ENCODE measurements at places on chromosomes 13 and 19.

GRCh38 chr13:110424569-110425443 lies 117.7 kb downstream of the COL4A2 start:
- peaks cover 90% of the 10 kb centered on the region for H3K27me3 ChIP-seq
- H3K4me3 ChIP-seq, result no peak overlapping the region
- DNase-seq, result no peak
- no peak overlapping the region for H3K27ac ChIP-seq

DNA sequence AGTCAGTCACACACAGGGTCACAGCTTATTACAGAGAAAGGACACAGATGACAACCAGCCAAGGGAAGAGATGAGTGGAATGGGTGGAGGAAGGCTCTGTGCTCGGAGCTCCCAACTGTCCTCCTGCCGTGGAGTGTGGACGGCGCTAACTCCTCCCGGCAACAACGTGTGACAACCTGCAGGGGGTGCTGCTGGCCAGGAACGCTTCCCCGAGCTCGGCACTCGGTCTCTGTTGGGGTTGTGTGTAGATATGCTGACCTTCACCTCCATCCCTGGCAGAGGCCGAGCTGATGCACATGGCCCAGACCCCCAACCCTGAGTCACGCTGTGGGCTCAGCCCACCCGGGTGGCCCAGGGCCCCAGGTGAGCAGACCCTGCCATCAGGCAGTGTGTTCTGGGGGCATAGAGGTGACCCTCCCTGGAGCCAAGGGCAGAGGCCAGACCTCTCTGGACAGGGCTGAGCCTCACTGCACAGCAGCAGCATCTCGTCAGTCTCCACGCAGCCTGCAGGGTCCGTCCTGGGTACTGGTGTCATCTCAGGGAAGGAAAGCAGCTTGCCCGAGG lies 14.1 kb downstream of the ZNF444 start:
- no peaks in the 10 kb centered on the region for H3K27me3 ChIP-seq
- peaks cover 6% of the 10 kb centered on the region for H3K36me3 ChIP-seq
- no peak for DNase-seq
- no peak overlapping the region for H3K27ac ChIP-seq

DNA sequence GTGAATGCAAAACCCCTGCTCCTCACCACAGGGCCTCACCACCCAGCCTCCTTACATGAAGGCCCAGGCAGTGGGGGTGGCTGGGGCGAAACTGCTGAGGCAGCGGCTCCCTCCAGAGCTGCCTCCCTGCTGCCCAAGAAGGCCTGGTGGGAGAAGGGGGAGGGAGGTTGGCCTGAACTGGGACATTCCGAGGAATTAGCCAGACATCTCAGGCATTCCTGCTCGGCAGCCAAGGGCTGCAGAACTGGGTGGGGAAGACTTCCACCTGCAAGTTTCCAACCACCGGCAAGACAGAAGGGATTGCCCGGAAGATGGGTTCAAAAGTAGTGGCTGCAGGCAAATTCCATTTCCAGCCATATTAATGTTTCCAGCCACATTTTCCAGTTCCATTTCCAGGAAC lies 2.3 kb upstream of the PSPN start:
- H3K27ac ChIP-seq, result no peak overlapping the region
- H3K36me3 ChIP-seq, result peaks cover 32% of the 10 kb centered on the region
- H3K27me3 ChIP-seq, result no peaks in the 10 kb centered on the region
- no peak for DNase-seq
- H3K4me1 ChIP-seq, result peaks cover 7% of the 10 kb centered on the region

DNA sequence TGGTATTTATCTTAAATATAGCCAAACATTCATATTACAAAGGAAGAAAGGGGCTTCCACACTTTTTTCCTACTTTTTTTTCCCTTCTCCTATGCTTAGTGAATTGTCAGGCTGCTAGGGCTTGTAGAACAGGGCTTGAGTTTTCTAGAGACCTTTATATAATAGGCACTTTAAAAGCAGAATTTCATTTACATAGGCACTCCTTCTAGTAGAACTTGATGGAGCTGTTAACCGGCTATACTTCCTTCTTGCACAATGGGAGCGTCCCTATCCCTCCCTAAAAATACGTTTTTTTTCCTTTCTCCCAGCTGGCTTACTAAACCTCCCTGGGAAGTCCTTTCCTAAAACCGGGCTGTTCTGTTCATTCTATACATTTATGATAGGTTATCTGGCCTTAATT lies 1.1 kb downstream of the TRIM13 start:
- no peaks in the 10 kb centered on the region for H3K27me3 ChIP-seq
- H3K4me3 ChIP-seq, result peak overlapping the region; percentile 75
- H3K4me1 ChIP-seq, result peaks cover 30% of the 10 kb centered on the region
- no peak for DNase-seq

DNA sequence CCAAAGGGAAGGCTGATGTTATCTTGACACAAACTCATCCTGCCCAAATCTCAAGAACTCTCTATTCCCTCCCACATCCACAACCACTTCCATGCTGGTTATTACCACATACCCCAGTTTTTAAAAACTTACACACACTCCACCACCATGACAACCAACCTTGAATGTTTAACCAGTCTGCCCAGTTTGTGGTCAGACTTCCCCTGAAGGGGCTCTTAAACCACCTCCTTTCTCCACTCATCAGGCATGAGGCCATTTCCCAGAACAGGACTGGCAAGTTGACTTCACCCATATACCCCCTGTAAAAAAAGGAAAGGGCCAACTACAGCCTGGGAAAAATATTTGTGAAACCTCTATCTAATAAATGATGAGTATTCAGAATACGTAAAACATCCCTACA lies 12.4 kb upstream of the ZSCAN4 start:
- peaks cover 3% of the 10 kb centered on the region for H3K36me3 ChIP-seq
- H3K4me3 ChIP-seq, result no peak overlapping the region
- no peak for DNase-seq
- peaks cover 7% of the 10 kb centered on the region for H3K4me1 ChIP-seq
- peaks cover 75% of the 10 kb centered on the region for H3K27me3 ChIP-seq

- no peak for DNase-seq
- H3K27me3 ChIP-seq, result peaks cover 9% of the 10 kb centered on the region
- no peaks in the 10 kb centered on the region for H3K4me1 ChIP-seq
- no peak overlapping the region for H3K4me3 ChIP-seq
- H3K36me3 ChIP-seq, result no peaks in the 10 kb centered on the region
Measured at GRCh38 chr13:78198419-78198818, 279.8 kb upstream of the EDNRB start.
